Brain microvascular endothelial cell (primary cell): ENCODE measurements at places on chromosomes 7 and 10.

- DNase-seq, result no peak
These were observed 72.8 kb upstream of the KAT6B start for GRCh38 chr10:74753442-74754211.

DNA sequence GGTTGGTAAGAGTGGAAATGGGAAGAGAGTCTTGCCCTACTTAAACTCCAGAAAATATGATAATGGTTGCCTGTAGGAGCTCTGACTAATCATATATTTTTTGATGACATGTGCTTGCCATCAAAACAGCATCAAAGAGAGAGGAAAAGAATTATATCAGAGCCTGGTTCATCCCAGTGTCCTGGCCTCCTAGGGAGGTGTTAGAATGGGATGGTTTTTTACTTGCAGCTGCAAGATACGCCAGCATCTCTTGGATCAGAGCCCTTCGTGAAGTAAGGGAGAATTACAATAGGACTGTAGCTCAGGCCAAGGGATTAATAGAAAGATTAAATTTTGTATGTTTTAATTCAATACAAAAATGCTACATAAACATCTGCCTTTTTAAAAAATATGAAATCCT lies 177.6 kb upstream of the HDAC9 start:
- no peak for DNase-seq

DNA sequence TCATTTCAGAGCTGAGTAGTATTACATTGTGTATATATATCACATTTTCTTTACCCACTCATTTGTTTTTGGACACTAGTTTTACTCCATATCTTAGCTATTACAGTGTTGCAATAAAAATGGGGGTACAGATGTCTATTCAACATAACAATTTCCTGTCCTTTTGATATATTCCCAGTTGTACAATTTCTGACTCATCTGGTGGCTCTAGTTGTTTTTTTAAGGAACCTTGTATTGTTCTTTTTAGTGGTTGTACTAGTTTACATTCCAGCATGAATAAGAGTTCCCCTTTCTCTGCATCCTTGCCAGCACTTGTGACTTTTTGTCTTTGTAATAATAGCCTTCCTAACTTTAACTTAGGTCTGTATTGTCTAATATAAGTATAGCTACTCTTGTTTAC lies 739.9 kb downstream of the XPNPEP1 start:
- DNase-seq, result no peak

DNA sequence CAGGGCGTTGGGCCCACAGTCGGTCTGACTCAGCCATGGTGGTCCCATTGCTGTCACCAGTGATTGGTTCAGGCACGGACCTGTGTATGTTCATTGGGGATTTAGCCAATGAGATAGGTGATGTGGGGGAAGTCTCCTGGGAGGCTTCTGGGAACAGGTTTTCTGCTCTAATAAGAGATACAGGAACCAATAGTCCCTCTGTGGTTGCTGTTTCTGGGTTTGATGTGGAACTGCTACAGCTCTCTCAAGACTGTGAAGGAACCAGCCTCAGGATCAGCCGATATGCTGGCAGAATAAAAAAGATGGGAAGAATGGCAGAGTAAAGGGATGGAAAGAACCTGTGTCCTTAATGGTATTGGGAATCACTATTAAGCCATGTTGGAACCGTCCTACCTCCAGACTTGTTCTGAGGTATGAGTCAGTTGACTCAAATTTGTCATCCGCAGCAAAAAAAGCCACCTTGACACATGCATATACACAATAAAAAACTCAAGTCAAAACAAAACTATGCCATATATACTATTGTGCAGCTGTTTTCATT lies 70.6 kb downstream of the MCMBP start:
- DNase-seq, result no peak

- DNase-seq, result no peak
These were observed 37.2 kb downstream of the NKX6-2 start for GRCh38 chr10:132748545-132749370.

DNA sequence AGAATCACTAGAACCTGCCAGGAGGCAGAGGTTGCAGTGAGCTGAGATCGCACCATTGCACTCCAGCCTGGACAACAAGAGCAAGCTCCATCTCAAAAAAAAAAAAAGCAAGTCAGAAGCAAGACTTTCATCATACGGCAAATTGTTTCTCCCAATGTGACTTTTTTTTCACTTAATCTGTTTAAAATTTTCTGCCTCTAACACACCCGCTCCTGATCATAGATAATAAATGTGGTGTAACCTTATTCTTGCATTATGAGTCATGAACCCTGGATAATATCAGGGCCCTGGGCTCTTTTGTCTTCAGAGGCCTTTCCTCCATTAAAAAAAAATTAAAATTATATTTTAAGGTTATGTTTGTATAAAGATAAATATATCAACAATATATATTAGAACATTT lies 111.4 kb upstream of the JCAD start:
- DNase-seq, result no peak

DNA sequence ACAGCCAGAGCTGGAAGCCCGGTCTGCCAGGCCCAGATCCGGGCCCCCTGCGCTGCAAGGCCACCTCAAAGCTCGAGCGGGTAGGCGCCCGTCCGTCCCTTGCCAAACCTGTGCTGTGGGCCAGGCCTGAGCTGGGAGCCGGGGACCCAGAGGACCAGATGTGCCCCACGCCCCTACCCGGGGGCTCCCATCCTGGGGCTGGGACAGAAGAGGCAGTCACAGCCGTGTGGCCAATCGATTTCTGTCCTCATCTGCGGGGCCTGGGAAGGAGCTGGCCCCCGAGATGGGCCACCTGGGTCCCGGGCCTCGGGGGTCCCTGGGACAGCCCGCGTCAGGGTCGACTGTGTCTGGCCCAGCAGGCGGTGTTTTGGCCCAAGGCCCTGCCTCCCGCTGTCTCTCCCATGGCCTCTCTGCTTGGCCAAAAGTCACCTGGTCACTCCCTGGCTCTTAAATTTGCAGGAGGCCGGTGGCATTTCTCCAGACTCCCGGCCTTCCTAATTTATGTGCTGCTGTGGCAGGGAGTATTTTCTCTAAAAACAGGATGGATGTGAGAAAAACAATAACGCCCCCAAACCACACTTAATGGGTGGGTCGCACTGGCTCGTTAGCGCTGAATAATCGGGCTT lies 63.8 kb downstream of the UNCX start:
- no peak for DNase-seq

GRCh38 chr10:10513898-10514297 lies 503.8 kb upstream of the CELF2 start:
- no peak for DNase-seq

- peak; percentile 7 for DNase-seq
These were observed 751 bp upstream of the GTPBP10 start for GRCh38 chr7:90345595-90346335.

DNA sequence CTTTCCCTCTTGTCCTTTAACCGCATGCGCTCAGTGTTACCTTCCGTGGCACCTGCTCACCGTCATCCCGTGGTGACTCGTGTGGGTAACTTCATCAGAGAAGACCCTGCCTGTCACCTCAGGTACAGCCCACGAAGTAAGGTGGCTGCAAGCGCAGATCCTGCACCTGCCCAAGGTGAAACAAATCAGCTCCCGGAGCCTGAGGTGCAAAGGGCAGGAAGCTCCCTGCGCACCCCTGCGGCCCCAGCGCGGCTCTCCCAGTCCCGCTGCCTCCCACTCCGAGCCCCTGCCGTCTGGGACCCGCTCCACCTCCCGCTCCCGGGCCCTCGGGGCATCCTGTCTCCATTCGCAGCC lies 110.9 kb upstream of the LANCL2 start:
- DNase-seq, result no peak

- no peak for DNase-seq
These were observed 94.7 kb upstream of the PRSS58 start for GRCh38 chr7:142352543-142352942.

DNA sequence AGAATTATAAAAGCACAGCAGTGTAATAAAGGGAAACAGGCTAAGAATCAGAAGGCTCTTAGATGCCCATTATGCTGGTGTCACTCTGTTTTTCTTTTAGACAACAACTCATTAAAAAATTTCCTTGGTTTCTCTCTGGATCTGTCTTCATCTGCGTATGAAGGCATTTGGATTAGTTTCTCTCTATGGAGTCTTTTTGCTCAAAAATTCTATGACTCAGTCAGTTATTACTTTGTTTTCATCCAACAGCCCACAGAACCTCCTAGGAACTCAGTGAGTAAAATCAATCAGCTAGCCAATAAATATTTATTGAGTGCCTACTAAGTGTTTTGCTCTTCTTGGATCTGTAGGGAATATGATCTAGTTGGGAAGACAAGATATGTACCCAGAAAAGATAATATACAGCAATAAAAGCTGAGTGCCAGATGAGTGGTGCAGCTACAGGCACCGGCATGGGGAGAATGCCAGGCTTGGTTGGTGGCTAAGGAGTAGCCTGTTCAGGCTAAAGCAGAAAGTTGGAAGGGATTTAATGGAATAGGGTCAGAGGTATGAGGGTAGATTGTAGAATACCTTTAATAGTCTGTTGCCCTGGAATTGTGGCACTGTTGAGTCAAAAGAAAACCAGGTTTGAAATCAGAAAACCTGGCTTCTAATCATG lies 156.2 kb downstream of the LRRC4 start:
- DNase-seq, result no peak

DNA sequence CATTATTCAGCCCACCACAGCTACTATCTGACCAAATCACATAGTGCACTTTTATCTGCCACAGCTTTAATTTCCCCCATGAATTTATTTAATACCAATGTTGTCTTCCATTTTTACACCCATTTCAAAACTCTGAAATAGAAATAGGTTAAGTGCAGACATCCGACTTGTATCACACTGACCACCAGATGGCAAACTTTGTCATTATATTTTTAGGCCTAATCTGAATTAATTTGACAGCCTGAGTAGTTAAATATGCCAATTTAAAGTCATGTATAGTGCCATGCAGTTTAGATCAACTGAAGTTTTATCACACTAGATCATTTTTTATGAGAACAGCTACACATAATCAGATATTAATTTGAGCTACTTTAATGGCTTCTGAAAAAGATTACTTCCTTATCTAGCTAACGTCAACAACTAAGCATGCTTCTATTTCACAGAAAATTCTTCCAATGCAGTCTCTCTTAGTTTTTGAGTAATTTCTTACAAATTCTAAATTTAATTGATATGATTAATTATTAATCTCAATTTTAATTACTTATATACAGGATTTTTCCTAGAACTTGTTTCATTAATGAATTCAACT lies 566.4 kb downstream of the GFRA1 start:
- DNase-seq, result peak; percentile 18

GRCh38 chr10:131954356-131954965 lies 27.3 kb downstream of the BNIP3 start:
- no peak for DNase-seq

GRCh38 chr10:10508211-10508610 lies 509.5 kb upstream of the CELF2 start:
- DNase-seq, result no peak

DNA sequence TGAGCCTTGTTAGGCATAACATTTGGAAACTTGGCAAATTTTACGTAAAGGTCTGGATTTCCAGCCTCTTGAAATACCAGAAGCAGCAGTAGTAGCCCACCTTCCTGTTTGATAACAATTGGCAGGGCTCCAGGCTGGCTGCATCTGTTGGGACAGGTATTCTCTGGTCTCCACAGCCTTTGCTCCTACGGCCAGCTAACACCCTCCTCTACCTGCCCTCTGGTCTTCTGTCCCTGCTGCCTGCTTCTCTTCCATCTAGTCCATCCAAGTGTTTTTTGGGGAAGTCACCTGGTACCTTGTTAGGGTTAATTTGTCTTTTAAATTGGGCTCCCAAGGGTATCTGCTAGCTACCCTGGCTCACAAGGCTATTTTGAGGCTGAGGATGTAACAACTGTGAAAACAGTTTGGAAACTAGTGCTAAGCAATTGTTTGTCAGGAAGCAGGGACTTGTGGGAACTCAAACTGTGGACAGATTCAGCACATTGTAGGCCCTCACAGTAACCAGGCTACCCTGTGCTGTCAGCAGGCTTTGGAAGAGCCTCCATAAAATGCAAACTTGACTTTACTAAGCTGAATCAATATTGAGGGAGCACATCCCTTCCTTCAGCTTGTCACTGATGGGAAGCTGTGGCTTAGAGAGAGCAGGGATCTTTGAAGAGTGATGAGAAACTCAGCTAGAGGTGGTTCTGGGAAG lies 8.5 kb downstream of the RPS24 start:
- no peak for DNase-seq

GRCh38 chr7:16954321-16954720 lies 72.5 kb upstream of the AGR3 start:
- no peak for DNase-seq

DNA sequence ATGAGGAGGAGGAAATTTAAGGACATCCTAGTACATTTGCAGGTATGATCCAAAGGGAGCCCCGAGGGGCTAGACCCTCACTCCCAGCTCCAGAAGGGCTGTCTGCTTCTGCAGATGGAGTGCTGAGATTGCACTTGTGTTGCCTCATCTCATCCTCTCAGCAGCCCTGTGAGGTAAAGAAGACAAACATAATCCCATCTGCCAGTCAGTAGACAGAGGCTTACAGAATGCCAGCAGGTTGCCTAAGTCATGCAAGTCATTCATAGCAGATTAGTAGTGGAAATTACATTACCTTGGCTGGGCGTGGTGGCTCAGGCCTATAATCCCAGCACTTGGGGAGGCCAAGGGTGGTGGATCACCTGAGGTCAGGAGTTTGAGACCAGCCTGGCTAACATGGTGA lies 45.4 kb downstream of the BLVRA start:
- DNase-seq, result no peak

GRCh38 chr7:39810710-39811109 lies 139.3 kb upstream of the CDK13 start:
- DNase-seq, result no peak

- DNase-seq, result no peak
These were observed 20.7 kb upstream of the KMT2E start for GRCh38 chr7:104993217-104993862.

- DNase-seq, result peak; percentile 6
These were observed 450.6 kb upstream of the SORCS1 start for GRCh38 chr10:107614939-107615685.

DNA sequence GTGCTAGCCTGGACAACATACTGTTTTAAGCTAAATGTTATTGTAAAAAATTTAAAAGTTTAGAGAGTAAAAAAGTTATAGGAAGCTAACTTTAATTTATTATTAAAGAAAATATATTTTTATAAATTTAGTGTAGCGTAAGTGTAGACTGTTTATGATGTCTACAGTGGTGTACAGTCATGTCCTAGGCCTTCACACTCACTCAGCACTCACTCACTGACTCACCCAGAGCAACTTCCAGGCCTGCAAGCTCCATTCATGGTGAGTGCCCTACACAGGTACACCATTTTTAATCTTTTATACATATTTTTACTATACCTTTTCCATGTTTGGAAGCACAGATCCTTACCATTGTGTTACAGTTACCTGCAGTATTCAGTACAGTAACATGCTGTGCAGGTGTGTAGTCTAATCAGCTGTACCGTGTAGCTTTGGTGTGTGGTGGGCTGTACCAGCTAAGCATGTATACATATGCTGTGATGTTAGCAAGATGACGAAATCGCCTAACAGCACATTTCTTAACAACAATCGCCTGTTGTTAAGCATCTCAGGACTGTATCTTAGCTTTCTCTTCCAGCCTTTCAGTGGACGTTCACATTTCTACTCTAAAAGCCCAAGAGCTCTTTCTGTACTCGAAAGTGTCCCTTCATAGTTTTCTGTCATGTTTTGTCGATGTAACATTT lies 12.5 kb downstream of the RNF32 start:
- peak; percentile 22 for DNase-seq

- no peak for DNase-seq
These were observed 152.3 kb downstream of the NEBL start for GRCh38 chr10:20744821-20745220.
